ENCODE measurements at places on chromosomes 13 and 19. TPM values are rescaled to one million over a fixed set of nuclear protein-coding genes. Genes with fewer than 3 reads are reported as not detected.
A peak's percentile ranks its signal among the peaks of the same experiment; 100 is the strongest.

DNA sequence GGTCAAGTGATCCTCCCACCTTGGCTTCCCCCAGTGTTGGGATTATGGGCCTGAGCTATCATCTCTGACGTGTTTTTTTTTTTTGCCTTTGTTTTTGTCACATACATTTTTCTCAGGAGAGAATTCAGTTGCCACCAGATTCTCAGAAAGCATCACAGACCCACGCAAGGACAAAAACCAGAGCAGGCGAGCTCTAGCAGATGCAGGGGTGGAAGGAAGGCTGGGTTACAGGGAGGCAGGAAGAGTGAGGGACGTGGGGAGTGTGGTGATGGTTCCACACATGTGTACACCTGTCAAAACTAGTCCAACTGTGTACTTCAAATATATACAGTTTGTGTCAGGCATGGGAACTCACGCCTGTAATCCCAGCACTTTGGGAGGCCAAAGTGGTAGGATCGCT lies 4.3 kb downstream of the TMEM161A start:
- DNase-seq, result no peak

DNA sequence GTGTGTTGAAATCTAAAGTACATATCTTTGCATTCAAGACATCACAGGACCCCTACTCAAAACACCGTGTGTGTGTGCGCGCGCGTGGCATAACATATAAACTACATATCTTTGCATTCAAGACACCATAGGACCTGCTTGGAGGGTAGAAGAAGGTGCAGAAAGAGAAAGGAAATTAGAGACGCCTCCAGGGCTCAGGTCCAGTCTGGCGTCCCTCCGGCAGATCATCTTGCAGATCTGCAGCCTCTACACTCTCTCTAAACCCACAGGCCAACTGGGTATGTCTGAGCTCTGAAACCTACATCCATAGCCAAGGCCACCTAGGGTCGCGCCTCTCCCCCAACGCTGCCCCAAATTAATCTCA lies 659 bp upstream of the PAFAH1B3 start:
- no peak for DNase-seq

DNA sequence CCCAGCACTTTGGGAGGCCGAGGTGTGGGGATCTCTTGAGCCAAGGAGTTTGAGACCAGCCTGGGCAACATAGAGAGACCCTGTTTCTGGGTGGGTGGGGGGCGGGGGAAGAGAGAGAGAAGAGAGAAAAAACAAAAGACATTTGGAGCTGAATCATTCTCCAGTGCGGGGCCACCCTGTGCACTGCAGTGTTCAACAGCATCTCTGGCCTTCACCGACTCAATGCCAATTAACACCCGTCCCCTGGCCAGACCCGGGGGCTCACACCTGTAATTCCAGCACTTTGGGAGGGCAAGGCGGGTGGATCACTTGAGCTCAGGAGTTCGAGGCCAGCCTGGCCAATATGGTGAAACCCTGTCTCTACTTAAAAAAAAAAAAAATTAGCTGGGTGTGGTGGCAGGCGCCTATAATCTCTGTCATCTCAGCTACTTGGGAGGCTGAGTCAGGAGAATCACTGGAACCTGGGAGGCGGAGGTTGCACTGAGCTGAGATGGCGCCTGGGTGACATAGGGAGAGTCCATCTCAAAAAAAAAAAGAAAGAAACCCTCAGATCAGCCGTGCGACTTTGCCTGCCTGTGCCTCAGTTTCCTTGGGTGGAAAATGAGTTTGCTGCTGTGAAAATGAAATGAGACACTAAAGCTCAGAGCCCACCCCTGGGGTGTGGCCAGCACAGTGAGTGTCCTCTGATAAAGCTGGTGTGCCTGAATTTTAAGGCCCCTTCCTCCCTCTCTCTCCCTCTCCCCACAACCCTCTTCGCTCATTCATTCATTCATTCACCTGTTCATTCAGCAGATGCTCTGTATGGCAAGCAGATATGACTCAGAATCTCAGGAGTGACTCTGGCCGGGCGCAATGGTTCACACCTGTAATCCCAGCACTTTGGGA lies 6.4 kb downstream of the KLF2 start:
- DNase-seq, result no peak

GRCh38 chr19:5103812-5104410 lies 135.0 kb downstream of the KDM4B start:
- DNase-seq, result no peak

GRCh38 chr19:33863436-33863835 lies 66.8 kb downstream of the KCTD15 start:
- no peak for DNase-seq

DNA sequence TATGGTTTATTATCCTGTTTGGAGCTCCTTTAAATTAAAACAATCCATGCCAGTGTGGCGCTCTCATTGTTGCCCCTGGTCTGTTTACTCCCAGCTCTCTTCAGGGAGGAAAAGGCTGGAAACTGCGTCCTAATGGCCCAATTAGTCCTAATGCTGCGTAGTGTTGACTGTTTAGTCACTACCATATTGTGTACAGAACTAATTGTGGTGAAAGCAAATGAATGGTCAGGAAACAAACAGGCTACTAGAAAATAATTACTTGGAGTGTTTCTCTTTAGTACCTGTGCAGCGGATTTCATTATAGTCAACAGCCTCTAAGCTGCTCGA lies 54.5 kb upstream of the MTIF3 start:
- DNase-seq, result no peak

DNA sequence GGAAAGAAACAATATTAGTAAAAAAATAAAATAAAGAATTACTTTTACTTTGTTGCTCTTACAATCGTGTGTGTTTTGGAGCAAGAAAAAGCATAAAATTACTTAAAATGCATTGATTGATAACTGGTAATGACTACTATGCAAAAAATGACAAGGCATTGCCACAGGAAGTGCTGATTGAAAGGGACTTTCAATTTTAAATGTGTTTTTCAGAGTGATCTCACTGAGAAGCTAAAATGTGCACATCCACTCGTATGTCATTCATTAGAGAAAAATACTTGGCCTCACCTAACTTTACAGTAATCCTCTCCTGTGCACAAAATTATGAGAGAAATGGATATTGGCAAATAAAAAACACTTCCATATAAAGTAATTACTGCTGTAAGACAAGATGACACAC lies 934.9 kb downstream of the SLITRK6 start:
- DNase-seq, result no peak

DNA sequence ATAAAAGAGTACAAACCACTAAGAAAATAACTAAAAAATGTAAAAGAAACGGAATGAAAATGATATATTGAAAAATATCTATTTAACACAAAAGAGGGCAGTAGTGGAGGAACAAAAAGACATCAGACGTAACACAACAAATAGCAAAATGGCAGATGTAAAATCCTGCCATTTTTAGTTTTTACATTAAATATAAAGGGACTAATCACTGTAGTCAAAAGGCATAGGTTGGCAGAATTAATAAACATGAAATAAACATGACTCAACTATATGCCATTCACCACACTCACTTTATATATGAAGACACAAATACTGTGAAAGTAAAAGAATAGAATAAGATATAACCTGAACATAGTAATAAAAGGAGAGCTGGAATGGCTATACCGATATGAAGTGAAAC lies 11.0 kb downstream of the MTUS2 start:
- no peak for DNase-seq

DNA sequence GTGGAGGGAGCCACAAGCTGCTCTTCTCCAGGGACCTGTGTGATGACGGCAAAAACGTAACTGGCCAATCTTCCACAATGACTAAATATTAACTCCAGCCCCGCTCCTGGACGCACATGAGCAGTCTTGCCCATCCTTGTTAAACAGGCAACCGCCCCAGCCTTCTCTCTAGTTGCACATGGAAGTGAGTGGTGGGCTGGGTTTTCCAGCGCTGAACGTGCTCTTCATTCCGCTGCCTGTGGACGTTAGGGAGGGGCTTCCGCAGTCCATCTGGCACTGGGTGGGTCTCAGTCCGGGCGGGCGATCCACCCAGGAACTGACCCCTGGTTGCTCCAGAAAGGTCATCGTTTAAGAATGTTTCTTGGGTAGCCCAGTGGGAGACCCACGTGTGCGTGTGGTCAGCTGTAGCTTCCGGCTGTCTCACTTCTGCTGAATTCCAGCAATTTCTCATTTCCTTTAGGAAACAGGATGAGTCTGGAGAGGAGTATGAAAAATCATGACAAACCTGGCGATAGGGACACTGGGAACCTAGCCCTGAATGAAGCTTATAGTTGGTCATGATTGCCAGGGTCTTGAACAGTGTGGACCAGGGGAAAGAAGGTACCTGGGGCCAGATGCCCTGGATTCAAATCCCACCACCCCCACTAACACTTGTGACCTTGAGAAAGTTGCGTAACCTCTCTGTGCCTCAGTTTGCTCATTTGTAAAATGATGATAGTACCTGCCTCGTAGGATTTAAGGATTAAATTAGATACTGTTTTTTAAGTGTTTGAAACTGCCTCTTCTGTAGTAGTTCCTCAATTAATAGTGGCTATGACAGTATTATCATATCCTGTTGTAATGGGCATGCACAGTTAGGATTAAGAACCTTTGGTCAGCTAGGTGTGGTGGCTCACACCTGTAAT lies 92.6 kb downstream of the SIPA1L3 start:
- no peak for DNase-seq

DNA sequence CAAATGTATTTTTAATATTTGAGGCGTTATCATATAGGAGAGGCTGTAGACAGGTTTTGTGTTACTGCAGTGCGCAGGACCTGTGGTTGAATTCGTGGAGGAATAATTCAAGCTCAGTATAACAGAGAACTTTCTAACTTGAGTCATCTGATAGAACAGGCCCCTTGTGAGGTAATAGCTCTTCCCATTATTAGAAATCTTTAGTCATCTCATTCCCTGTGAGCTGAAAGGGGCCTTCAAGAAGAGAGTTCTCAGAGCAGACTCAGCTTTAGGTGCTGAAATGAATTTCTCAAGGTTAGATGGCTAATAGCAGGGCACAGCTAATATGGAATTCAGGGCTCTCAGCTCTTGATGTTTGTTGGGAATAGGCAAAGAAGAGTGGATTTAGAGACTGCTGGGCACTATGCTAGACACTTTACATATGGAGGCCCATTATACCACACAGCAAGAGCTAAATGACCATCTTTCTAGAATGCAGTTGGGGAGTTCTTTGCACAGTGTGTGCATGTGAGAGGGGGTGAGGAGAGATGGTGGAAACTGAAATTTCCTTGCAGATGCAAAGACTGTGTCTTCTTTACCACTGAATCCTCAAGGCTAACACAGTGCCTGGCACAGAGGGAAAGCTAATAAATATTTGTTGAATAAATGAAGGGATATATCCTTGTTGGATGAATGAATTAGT lies 89.5 kb downstream of the DGKH start:
- DNase-seq, result peak; percentile 51

GRCh38 chr19:45643024-45643926 lies 4.1 kb upstream of the EML2 start:
- DNase-seq, result peak; percentile 71

- DNase-seq, result no peak
These were observed 2.2 kb upstream of the MYADM start for GRCh38 chr19:53865523-53865917.

- DNase-seq, result no peak
These were observed 11.5 kb upstream of the CBY2 start for GRCh38 chr13:45690636-45691035.

DNA sequence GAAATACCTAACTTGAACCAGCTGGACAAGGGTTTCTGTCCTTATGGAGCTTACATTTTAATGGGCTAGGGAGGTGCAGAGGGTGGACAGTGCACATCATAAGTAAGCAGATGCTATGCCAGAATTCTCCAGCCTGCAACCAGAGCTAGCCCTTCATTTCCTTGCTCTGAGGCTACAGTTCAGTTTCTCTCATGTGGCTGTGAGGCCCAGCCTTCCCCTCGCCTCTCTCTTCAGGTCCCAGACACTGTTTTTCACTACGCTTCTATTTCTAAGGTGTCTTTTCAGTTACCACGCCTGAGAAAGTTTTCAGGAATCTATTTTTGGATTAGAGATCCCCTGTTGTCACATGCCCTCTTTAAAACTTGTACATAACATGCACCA lies 141.9 kb downstream of the PCCA start:
- DNase-seq, result no peak

GRCh38 chr19:15466851-15467733 lies 2.7 kb upstream of the RASAL3 start:
- no peak for DNase-seq

DNA sequence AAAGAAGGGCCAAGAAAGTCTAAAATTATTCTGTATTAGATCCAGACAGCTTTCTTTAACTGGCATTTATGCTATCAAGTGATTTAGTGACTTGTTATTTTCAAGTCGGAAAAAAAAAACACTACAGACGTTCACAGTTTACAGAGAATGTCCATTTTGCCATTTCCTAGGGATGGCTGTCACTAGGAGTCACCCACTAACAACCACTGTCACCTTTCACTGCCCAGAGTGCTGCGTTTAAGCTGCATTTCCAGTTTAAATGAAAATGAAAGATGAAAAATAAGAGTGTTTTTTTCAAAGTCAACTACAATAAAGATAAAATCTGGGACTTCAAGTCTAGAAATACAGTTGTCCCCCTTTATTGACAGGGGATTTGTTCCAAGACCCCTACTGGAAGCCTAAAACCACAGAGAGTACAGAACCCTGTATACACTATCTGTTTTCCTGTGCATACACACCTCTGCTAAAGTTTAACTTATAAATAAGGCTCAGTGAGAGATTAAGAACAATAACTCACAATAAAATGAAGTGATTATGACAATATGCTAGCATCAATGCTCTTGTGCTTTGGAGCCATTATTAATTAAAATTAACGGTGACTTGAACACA lies 112.5 kb downstream of the SACS start:
- DNase-seq, result no peak

DNA sequence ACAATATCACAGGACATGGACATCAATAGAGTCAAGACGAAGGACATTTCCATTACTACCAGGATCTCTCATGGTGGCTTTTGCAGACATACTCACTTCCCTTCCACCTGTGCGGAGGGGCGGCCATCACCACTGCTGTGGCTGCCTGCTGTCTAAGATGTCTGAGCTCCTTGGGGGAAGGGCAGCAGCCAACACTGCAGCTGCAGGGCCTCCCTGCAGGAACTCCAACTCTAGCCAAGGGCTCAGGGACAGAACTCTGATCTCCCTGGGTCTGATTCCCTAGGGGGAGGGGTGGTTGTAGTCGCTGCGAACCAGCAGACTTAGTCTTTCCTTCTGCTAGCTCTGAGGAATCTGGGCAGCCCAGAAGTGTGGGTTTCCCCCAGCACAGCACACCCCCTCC lies 78.9 kb upstream of the ANKRD10 start:
- no peak for DNase-seq

GRCh38 chr13:45628094-45628493 lies 12.6 kb upstream of the ERICH6B start:
- DNase-seq, result no peak

The SSC5D gene
- total RNA-seq, result 0.48 TPM

The CAPS gene
- 9.0 TPM for total RNA-seq

The DAPK3 gene
- total RNA-seq, result 69.3 TPM

The UTP14C gene
- total RNA-seq, result 12.5 TPM

The GGN gene
- 0.17 TPM for total RNA-seq

The PRDX2 gene
- 169 TPM for total RNA-seq

The ZNF44 gene
- total RNA-seq, result 8.2 TPM

The ADAMTSL5 gene
- total RNA-seq, result 19.2 TPM

The PODNL1 gene
- total RNA-seq, result 2.7 TPM

The CYP2F1 gene
- not detected for total RNA-seq
